ENCODE measurements at places on chromosomes 1 and 21. TPM values are rescaled to one million over a fixed set of nuclear protein-coding genes. Genes with fewer than 3 reads are reported as not detected.

USH2A gene
- total RNA-seq: not detected

DEPDC1 gene
- total RNA-seq: 0.26 TPM

FCRLB gene
- total RNA-seq: 0.61 TPM

IFNAR1 gene
- 22.1 TPM for total RNA-seq

NAXE gene
- total RNA-seq: 32.4 TPM

HES3 gene
- not detected for total RNA-seq

MEGF6 gene
- 193 TPM for total RNA-seq

SFPQ gene
- 287 TPM for total RNA-seq

LDLRAD2 gene
- total RNA-seq: 0.07 TPM

ELF3 gene
- total RNA-seq: 2.2 TPM

BSND gene
- not detected for total RNA-seq

LRRC3 gene
- total RNA-seq: 1.7 TPM

BCAR3 gene
- total RNA-seq: 0.63 TPM

CNKSR1 gene
- 3.6 TPM for total RNA-seq

BCAN gene
- total RNA-seq: not detected

LCE1C gene
- total RNA-seq: not detected

FAM43B gene
- total RNA-seq: not detected

RBM11 gene
- 7.3 TPM for total RNA-seq

MIXL1 gene
- not detected for total RNA-seq

BARHL2 gene
- total RNA-seq: not detected

OR6N1 gene
- total RNA-seq: not detected

PLA2G2A gene
- total RNA-seq: not detected

PLA2G2D gene
- total RNA-seq: not detected

NLRP3 gene
- 8.5 TPM for total RNA-seq

COL6A2 gene
- 33.8 TPM for total RNA-seq

CTTNBP2NL gene
- 0.53 TPM for total RNA-seq

RAP1GAP gene
- total RNA-seq: 1.0 TPM
